Right hindlimb (tissue), 1 donor: ENCODE measurements at places on chromosomes 7 and 10.
A peak's percentile ranks its signal among the peaks of the same experiment; 100 is the strongest.

DNA sequence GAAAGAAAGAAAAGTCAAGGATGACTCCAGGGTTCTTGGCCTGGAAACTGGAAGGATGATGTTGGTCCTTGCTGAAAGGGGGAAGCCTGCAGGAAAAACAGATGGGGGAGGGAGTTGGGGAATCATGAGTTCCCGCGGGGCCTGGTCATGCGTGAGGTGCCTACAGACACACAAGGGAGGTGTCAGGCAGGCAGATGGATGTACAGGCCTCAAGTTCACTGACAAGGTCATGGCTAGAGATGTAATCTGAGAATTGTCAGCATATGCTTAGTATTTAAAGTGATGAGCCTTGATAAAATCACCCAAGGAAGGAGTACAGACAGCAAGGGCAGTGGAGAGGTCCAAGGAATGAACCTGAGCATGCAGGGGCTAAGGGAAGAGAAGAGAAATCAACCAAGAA, 46.8 kb downstream of the DLG5 start:
- no peak for DNase-seq

- no peak for DNase-seq
These were observed 3.2 kb downstream of the FIS1 start for GRCh38 chr7:101241443-101242349.

- no peak for DNase-seq
These were observed 33.6 kb upstream of the BICC1 start for GRCh38 chr10:58479045-58479444.

GRCh38 chr10:118439824-118440223, 97.7 kb upstream of the FAM204A start:
- DNase-seq: no peak

DNA sequence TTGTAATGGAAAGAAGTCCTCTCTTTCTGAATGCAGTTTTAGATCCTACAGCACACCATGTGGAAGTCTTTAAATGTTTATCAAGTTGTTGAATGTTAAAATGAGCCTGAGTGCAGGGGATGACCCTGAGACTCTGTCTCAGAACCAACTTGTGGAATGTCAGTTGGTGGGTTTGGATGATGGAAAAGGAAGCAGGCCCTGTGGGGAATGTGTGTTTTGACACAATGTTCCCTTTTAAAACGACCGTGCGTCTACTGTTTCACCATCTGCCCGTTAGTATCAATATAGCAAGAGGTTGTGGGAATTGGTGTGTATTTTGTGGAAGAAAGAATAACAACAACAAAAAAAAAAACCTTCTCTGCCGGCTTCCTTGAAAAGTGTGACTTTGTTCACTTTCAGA, 8.3 kb downstream of the DYNC1I1 start:
- no peak for DNase-seq

DNA sequence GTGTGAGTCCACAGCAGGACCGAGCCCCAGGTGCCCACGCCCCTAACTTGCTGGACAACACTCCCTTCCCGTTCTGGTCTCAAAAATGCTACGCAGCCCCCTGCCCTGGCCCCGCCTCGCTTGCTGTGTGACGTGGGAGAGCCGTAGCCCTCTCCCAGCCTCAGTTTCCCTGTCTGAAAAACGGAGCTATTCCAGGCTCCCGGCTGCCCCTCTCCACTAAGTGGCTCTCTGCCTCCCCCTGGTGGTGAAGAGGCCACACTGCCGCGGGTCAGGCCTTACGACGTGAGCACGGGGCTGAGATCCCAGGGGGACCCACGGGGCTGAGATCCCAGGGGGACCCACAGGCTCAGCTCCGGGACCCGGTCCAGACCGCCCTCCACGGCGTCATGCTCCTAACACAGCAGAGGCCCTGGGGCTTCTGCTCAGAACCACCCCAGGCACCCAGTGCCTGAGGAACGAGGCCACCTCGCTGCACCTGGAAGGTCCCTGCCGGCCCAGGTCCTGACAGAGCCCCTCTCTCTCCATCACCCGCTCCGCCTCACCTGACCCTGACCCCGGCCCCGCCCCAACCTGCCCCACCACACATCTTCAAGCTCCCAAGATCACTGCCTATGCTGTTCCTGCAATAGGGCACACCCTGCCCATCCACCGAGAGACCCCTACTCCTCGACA, 26.7 kb downstream of the MICALL2 start:
- DNase-seq: peak; percentile 71

GRCh38 chr7:43337191-43337590, 224.7 kb downstream of the HECW1 start:
- no peak for DNase-seq

- DNase-seq: no peak
These were observed 1489.6 kb downstream of the REEP3 start for GRCh38 chr10:65010845-65011244.

- peak; percentile 76 for DNase-seq
These were observed 93.0 kb downstream of the EBF3 start for GRCh38 chr10:129870961-129871621.

DNA sequence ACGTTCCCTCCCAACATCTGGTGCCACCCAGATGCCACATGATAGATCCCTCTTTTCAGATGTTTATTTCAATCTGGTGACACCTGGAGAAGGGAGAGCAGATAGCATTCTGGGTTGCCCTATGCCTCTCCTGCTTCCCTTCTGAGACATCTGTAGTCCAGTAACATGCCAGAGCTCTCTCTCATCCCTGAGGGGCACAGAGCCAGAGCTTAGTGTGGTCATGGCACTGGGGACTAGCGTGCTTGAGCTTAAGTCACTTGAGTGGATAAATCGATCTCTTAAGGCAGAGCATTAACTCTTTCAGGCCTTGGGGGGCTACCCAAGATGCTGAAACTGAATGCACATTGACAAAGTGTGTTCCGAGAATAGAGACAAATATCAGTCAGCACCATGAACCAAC, 47.9 kb downstream of the WNT2 start:
- DNase-seq: no peak

DNA sequence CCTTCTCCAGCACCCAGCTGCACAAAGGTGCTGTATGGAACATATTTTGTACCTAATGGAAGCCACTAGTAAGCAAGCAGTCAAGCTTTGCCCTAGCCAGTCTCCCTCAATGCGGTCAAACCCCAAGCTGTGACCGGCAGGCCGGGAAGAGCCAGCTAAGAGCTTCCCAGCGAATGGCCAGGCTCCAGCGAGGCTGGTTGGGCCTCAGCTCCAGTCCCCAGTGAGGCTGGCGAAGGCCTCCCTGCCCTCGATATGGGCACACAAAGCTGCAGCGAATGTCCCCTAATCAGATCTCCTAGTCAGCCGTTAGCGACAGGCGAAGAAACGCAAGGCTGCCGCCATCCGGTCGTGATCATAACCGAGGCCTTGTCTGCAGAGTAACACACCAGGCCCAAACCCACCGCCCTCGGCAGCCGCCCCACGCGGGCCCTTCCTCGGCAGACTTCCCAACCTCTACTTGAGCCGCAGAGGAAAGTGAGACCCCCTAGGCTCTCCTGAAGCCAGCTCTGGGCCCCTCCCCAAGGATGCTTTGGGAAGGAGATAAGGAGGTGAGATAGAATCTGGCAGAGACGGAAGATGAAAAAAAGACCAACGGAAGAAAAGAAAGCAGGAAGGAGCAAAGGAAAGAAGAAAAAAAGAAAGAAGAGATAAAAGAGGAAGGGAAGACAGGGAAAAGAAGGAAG, 3.1 kb upstream of the HOXA9 start:
- peak; percentile 87 for DNase-seq

- DNase-seq: no peak
These were observed 36.8 kb downstream of the RTKN2 start for GRCh38 chr10:62231805-62232204.

DNA sequence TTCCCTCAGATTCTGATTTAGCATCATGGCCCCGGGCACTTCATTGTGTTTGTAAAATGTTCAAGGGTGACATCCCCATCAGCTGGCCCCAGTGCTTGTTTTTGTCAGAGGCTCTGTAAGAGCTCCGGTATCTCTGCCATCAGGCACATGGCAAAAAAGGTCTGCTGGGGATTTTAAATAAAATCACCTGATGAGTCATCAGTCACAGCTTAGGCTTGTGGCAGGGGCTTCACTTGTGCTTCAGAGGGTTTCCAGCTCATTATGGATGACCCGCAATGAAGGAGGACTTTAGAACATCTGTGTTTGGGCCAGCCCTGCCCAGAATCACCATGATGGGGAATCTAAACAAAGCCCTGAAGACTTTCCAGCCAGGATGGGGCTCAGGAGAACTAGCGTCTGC, 259.9 kb downstream of the ZEB1 start:
- DNase-seq: no peak

DNA sequence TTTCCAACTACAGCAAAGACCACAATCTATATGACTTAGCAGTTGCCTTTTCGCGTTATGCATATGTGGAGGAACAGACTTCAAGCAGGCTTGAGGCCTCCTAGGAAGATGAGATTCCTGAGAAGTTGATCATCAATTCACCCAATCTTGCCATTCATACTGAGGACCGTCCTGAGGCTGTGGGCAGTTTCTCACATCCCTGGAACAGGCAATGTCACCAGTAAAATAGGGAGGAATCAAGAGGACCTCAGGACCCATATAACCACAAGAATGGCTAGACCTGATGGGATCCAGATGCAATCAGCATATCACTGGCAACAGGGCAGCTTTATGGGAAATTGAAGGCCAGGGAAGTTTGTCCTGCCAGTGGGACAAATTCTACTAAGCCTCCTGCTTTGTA, 17.3 kb downstream of the KDM7A start:
- DNase-seq: no peak

DNA sequence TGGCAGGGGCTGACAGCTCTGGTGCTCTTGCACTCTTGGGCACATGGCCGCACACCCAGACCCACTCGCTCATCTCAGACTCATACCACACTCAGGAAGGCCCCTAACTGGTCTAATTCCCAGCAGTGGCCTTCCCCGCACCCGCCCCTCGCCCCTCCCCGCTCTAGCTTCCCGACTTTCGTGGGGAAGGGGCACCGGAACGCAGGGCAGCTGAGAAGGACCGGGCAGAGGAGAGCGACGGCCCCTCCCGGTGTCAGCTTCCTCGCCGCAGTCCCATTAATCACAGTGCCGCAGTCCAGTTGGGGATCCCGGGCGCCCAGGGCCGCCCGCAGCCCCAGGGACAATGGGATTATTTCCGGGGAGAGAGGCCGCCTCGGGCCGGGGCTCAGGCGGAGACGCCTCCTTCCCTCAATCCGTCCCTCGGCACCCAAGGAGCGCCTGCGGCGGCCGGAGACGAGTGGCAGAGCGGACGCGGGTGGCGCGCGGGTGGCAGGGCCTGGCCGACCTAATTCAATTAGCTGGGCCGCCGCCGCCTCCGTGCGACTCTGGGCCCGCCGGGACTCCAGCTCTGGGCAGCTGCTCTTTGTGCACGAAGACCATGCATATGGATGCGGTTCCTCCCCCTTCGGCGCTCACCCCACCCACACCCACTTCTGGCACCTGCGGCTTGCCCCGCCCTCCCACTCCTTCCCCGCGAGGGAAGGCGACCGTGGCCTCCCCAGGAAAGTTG, 7.8 kb upstream of the TLX1 start:
- no peak for DNase-seq

DNA sequence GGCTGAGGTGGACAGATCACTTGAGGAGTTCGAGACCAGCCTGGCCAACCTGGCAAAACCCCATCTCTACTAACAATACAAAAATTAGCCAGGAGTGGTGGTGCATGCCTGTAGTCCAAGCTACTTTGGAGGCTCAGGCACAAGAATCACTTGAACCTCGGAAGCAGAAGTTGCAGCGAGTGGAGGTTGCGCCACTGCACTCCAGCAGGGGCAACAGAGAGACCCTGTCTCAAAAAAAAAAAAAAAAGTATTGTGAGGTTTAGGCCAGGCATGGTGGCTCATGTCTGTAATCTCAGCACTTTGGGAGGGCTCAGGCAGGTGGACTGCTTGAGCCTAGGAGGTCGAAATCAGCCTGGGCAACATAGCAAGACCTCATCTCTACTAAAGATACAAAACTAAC, 16.0 kb downstream of the TET1 start:
- no peak for DNase-seq

GRCh38 chr7:35773994-35774393, 26.9 kb upstream of the SEPTIN7 start:
- no peak for DNase-seq
